ENCODE measurements at places on chromosomes 16 and 17.

GRCh38 chr17:79212149-79213087, 137.8 kb downstream of the ENGASE start:
- DNase-seq = no peak

DNA sequence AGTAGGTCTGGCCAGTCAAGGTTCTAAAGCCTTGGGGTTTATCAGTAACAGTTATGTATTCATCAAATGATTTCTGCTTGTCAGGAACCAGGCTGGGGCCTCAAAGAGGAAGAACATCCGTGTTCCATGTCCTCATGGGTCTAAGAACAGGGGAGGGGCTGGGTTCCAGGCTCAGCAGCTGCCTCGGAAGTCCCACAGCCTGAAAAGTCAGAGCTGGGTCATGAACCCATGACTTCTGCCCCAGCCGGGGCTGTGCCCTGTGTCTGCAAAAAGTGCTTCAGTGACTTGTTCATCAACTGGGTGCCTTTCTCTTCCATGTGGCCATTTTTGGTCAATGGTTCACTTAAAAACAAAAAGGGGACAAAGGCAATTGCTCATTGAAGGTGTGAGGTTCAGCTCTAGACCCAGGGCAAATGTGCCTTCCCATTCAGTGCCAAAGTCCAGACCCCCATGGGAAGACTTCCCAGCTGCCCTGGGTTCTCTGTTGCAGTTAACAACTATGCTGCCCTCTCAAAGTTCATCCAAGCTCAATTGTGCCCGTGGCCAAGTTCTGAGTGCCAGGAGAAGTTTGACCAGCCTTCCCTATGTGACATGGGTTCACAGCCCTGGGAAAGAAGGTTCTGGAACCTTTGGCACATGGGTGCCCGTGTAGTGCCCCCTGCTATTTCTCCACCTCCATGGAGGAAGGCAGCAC, 18.5 kb downstream of the TBKBP1 start:
- no peak for DNase-seq

GRCh38 chr17:32426894-32427293, 17.4 kb upstream of the PSMD11 start:
- no peak for DNase-seq

GRCh38 chr17:68961214-68961882, 6.2 kb upstream of the ABCA8 start:
- no peak for DNase-seq

DNA sequence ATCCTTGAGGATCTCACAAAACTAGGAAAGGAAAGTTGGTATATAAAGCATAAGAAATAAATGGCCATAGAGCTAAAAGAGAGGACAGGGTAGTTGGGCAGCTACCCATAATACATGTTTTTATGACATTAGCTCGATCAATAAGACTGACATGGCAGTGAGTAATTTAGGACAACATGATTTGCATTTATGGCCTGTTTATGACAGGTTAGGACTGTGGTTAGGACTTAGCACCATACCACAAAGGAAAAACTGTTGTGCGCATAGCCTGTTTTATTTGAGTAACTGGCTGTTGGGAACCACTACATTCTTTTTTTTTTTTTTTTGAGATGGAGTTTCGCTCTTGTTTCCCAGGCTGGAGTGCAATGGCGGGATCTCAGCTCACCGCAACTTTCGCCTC, 18.0 kb upstream of the TRIM37 start:
- DNase-seq = no peak

DNA sequence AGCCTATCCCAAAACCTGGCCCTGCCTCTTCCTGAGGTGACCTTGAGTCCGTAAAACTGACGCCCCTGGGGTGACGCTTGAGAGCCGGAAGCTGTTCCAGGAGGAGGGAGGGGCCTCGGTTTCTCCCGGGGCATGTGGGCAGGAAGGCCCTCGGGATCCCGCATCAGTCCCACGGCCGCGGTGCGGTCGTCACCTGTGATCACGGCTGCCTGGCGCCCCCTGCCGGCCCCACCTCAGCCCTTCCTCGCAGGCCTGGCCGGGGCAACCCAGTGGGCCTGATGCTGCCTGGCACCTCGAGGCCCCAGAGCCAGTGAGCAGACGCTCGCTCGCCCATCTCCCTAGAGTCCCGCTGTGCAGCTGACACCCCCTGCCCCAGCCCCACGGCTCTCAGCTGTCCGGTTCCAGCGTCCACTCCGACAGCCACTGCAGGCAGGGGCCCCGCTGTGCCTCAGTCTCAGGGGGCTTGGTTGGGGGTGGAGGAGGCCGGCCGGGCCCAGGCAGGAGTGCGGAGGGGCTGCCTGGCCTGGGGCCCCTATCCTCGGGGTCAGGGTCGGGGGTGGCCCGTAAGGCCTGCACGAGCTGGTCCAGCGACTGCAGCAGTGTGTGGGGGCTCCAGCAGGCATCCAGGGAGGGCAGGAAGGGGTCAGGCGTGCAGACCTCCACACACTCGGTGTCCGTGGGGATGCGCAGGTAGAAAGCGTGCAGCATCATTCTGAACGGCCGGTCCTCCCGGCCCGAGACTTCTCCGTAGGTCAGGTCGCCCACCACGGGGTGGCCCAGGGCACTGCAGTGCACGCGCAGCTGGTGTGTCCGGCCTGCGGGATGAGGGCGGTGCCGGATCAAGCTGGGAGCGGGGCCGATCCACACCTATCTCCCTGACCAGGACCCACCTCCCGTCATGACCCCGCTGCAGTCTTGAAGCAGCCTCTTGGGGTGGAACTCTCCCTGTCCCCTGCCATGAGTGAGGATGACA, 2.3 kb downstream of the RPUSD1 start:
- peak; percentile 65 for DNase-seq

DNA sequence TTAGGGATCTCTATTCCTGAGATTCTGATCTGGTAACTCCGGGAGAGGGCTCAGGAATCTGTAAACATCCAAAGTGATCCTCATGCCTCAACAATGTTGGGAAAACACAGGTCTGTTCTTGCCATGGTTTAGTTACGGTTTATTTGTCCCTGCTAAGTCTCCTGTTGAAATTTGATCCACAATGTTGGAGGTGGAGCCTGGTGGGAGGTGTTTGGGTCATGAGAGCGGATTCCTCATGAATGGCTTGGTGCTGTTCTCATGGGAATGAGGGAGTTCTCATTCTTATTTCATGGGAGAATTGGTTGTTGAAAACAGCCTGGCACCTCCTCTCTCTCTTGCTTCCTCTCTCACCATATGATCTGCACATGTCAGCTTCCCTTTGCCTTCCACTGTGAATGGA, 608.6 kb upstream of the GOT2 start:
- DNase-seq = no peak

- no peak for DNase-seq
Observed at GRCh38 chr16:89113152-89113547, 19.5 kb downstream of the ACSF3 start.

DNA sequence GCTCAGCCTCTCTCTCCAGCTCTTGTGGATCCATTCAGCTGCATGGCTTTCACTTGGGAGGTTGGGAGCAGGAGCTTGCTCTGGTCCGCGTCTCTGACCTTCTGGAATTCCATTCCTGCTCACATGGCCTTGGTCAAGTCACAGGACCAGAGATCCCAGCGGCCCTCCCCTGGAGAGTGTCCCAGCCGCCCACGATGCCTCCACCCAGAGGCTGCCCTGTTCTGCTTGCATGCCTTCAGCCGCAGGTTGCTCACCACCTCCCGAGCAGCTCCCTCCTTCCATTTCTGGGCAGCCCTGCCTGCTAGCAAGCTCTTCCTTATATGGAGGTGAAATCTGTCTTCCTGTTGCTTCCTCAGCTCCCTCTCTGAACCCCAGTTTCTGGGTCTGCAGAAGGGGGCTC, 32.6 kb downstream of the RAI1 start:
- peak; percentile 90 for DNase-seq

GRCh38 chr17:77510133-77510796, 369.5 kb downstream of the SEC14L1 start:
- DNase-seq = no peak

DNA sequence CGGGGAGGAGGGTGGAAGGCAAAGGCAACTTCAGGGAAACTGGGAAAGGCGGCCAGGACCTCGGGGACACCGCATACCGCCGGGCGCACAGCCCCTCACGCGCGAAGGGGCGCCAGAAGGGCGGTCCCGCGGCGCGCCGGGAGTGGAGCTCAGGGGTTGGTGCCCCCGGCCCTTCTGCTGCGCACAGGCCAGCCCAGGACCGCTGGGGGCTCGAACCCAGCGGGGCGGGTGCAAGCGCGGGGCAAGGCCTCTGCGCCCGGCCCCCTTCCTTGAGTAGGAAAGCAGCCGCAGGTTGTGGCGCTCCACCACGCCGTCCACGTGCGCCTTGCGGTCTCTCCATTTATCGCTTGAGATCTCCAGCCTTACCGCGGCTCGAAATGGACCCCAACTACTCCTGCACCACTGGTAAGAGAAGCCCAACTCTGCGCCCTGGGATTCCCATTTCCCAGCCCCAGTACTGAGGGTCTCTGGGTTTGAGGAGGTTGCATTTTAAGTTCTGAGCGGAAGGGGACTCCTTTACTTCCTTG, 3.0 kb upstream of the MT1A start:
- DNase-seq = no peak

DNA sequence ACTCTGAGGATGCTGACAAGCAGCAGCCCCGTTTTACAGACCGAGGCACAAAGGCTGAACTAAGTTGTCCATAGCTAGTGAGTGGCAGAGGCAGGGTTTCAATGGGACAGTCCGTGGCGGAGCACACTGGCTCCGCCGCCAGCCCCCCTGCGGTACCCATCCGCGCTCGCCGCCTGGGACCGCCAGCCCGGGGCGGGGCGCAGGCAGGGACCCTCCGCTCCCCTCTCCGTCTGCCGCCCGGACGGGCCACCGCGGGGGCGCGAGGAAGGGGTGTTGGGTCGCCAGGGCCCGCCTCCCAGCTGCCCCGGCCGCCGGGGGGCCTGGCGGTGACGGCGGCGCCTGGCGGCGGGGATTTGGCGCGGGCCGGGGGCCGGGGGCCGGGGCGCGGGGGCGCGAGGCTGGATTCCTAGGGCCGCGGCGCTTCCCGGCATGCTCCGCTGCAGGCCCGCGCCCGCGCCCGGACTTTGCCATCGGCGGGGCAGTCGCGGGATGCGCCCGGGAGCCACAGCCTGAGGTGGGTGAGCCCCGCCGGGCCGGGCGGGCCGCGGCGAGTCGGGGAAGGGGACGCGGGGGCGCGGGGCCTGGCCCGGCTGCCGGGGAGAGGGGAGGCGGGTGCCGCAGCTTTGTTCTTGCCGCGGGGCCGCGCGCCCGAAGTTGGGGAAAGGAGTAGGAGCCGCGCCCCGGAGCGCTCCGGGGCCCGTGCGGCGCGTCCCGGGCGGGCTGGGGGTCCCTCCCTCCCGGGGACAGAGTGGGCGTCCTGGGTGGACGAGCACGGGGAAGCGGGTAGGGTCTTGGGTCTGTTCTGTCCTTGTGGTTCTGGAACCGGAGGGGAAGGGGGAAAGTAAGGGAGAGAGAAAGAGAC, at the start of gene TMEM98:
Gene TMEM98 (plus strand): TSS at position 430 of the 862 bp plus-strand sequence. CDS start 3,376 bp downstream, outside the sequence.
- peak; percentile 25 for DNase-seq

DNA sequence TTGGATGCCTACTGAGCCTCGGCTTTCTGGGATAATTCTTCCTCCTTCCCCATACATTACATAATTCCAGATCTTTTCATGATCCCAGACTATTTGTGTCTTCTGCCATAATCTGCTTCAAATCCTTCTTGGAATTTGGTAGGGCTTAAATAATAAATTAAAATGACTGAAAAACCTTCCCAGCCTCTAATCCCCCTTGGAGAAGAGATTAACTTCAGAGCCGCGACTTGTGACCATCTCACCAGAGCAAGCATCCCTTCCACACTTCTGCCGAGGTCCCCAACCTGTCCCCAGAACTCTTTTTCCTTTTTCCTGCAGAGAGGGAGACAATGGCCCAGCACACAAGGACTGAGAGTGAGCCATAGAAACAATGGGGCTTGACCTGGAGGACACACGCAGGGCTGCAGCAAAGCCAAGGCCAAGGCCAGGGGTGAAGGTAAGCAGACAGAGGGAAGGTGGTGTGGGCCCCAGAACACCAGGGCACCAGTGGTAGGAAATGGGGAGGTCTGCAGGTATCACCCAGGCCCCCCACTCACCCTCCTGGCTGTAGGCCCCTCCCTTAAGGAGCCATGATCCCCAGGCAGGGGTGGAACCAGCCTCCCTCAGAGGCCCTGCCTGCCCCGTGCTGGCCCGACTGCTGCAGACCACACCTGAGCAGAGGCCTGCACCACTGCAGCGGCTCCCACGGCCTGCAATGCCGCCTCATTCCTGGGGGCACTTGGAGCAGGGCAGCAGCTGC, 9.6 kb upstream of the BCAR1 start:
- no peak for DNase-seq

GRCh38 chr17:29212094-29212631, 32.0 kb upstream of the MYO18A start:
- DNase-seq = no peak

GRCh38 chr17:18987862-18988545, 16.6 kb downstream of the FAM83G start:
- no peak for DNase-seq
